ENCODE measurements at places on chromosomes 5 and 9.

- no peak for DNase-seq
Observed at GRCh38 chr5:56129288-56129687, 103.8 kb downstream of the ANKRD55 start.

GRCh38 chr5:36301858-36302603, at the start of gene RANBP3L:
RANBP3L (minus strand) TSS chr5:36301902; CDS start chr5:36301416, 486 bp downstream.
- peak; percentile 79 for DNase-seq

GRCh38 chr5:58477760-58478376, 13.4 kb upstream of the GAPT start:
- no peak for DNase-seq

GRCh38 chr5:19923742-19924141, 64.3 kb downstream of the CDH18 start:
- no peak for DNase-seq

GRCh38 chr9:137123468-137123837, 8.9 kb upstream of the DPP7 start:
- no peak for DNase-seq

- DNase-seq = peak; percentile 43
Observed at GRCh38 chr5:19771174-19771835, 216.7 kb downstream of the CDH18 start.

GRCh38 chr5:169610606-169611005, 26.5 kb upstream of the DOCK2 start:
- DNase-seq = peak; percentile 24

GRCh38 chr9:133632806-133633680, 3.1 kb upstream of the DBH start:
- no peak for DNase-seq

All from astrocyte of the spinal cord (primary cell).